ENCODE measurements at places on chromosomes 11 and 22. TPM values are rescaled to one million over a fixed set of nuclear protein-coding genes. Genes with fewer than 3 reads are reported as not detected.
A peak's percentile ranks its signal among the peaks of the same experiment; 100 is the strongest.

OR2AT4 gene
- total RNA-seq, result not detected

DNA sequence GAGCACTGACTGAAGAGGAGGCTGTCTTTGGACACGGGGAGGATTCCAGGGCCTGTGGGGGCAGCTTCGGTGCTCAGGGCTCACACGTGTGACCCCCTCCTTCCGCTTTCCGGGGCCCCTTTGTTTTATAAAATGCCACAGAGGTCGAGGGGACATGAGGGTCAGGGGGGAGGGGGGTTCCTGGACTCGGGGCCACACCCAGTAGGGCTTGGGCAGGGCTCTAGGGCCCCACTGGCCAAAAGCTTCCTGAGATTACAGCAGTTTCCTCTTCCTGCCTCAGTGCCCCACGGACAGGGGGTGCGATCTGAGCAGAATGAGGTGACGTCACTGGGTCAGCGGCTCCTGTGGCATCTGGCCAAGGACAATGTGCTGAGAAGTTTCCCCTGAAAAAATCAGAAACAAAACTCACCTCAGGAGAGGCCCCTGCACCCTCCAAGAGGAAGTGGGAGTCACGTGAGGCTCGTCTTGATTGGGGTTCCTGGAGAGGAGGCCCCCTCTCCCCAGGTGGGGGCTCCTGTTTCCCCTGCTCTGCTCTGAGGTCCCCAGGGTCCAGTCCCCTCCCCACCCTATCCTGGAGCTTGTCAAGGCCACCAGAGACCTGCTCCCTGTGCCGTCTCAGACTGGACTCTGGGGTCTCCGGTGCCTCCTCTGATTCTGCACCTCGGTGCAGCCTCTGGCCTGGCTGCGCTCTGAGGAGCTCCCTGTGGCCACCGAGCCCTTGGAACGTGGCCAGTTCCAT is 6.4 kb upstream of the IFITM3 start:
- peak overlapping the region; percentile 54 for H3K4me3 ChIP-seq
- H3K36me3 ChIP-seq, result no peaks in the 10 kb centered on the region
- H3K4me1 ChIP-seq, result peaks cover 41% of the 10 kb centered on the region
- H3K27ac ChIP-seq, result peak overlapping the region; percentile 63

- H3K27ac ChIP-seq, result no peak within 1 kb of the TSS
- peak; percentile 85 for DNase-seq
- H3K36me3 ChIP-seq, result no peaks in the 10 kb centered on the region
Measured at GRCh38 chr22:24592851-24593558, at the start of gene LRRC75B. Gene LRRC75B (minus strand): TSS chr22:24593073. CDS start chr22:24593039, 34 bp downstream.

PLEKHB1 gene
- total RNA-seq, result 0.45 TPM
